NCI-H1105 (cell line): ENCODE measurements at places on chromosomes 6 and 20.

- no peak for DNase-seq
Measured at GRCh38 chr6:106114492-106114891, 28.4 kb downstream of the PRDM1 start.

- DNase-seq = no peak
Measured at GRCh38 chr20:12798286-12798685, 210.5 kb upstream of the SPTLC3 start.

GRCh38 chr6:74656453-74656852 lies 549.4 kb downstream of the COL12A1 start:
- no peak for DNase-seq

DNA sequence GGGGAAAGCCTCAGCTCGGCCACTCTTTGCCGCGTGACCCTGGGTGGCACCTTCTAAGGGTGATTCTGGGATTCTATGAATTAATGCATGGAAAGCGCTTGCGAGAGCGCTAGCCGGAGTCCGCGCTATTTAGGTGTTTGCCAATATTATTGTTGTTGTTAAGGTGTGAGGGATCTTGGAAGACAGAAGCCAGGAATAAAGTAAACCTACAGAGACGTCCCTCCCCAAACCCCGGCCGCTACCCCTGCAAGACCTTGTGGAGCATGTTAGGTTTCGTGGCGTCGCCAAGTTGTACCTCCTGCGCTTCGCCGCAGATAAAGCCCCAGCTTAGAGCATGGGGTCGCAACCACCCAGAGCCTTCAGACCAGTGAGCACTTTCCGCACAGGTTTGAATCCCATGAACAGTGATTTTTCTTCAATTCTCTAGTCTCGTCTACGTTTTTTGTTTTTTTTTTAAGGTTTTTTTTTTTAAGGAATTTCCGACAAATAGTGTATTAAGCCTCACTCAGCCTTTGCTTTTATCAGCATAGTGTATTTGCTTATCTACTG lies 16.9 kb upstream of the ZSCAN9 start:
- DNase-seq = no peak

GRCh38 chr6:88262332-88262731 lies 96.2 kb upstream of the CNR1 start:
- no peak for DNase-seq

DNA sequence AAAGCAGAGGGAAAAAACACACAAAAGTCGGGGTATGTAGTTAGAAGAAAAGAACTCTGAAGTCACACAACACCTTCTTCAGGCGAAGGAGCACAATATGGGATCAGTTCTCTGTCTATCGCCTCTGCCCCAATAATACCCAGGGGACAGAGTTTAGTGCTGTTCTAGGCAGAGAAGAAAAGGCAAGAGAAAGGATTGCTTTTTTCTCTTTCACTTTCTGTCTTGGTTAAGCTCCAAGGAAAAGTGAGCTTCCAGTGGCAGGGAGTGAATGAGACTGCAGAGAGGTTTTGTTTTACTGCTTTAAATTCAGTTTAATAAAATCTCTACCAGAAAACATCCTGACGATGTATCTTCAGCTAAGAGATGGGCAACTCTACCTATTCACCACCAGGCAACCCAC lies 86.6 kb upstream of the STXBP5 start:
- DNase-seq = no peak

DNA sequence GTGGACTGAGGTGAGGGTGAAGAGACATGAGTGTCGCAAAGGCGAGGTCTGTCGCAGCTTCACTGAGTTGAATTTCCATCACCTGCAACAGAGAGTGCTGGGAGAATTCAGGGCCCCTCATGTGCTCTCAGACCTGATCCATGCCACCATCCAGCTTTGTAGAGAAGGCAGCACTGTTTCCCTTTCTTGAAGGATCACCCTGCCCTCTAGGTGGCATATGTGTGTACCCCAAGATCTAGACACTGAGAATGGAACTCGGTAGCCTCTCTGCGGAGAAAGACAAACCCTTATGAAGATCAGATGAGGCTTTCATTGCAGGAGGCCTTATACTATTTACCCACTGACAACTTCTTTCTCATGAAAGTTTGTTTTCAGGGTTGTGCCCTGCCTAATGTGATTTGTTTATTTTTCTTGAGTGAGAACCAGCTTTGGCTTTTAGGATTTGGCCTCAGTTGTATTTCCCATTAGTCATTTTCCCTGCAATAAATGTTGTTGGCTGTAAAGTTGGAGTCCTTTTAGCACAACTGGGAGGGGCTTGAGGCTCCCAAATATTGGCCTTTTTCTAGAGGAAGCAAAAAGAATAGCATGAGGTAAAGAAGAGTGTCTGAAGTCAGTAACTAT lies 811.3 kb downstream of the DHX35 start:
- DNase-seq = no peak

DNA sequence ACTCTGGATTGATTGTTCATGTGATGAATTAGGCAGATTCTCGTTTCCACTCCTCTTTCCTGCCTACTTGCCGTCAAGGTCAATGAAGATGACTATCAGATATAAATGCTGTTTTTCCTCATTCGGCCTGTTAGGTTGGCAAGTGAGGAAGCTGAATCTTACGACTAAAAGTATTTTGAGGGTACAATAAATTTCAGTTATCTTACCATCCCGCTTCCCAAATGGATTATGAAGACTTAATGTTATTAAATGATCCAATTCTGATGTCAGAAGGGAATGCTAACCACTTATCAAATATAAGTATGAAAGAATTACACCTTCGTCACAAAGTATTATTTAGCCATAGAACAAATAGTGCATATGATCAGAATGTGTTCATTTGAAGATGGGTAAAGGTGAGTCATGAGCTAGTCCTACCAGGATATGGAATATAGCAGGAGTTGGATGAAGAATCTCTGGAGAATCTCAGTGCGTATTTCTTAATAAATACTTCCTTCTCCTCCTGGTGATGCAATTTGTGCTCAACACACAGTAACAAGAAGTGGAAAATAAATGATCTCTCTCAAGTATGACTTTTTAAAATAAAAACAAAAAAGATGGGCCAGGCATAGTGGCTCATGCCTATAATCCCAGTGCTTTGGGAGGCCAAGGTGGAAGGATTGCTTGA lies 4.6 kb downstream of the GPLD1 start:
- DNase-seq = no peak

GRCh38 chr20:46663531-46663930 lies 12.3 kb upstream of the SLC13A3 start:
- DNase-seq = no peak

GRCh38 chr6:125829433-125829832 lies 38.7 kb downstream of the NCOA7 start:
- no peak for DNase-seq

- no peak for DNase-seq
Measured at GRCh38 chr20:43387737-43388136, 70.0 kb upstream of the SRSF6 start.

- DNase-seq = no peak
Measured at GRCh38 chr20:44326391-44327159, 10.3 kb upstream of the R3HDML start.

- no peak for DNase-seq
Measured at GRCh38 chr20:32116079-32116521, 6.6 kb downstream of the TM9SF4 start.

DNA sequence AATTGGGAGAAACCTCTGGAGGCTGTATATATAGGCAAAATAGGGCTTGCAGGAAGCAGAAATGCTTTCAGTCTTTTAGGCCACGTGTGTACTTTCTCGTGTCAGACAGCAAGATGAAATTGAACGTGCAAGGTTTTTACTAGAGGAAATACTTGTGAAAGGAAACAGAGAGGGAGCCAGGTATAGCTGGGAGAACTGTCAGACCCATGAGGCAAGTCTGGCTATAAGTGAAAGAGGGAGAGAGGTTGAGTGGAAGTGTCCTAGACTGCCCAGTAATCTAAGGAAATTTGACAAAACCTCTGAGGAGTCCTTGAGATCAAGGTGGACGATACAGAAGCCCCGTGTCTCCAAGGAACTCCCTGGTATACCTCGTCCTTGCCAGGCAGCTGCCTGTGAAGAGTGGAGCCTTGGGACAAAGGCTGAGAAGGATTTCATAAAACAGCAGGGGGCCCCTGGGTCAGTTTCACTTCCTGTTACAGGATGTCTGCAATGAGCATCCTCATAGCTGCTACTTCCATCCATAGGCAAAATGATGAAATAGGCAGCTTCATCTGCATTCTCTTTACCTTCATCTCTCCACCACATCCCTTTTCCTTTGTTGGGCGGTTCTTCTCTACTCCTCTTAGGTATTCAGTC lies 114.4 kb upstream of the MAP3K7 start:
- no peak for DNase-seq

- DNase-seq = no peak
Measured at GRCh38 chr6:5398530-5398929, 137.2 kb downstream of the FARS2 start.

GRCh38 chr6:16747232-16748024 lies 13.8 kb downstream of the ATXN1 start:
- no peak for DNase-seq

DNA sequence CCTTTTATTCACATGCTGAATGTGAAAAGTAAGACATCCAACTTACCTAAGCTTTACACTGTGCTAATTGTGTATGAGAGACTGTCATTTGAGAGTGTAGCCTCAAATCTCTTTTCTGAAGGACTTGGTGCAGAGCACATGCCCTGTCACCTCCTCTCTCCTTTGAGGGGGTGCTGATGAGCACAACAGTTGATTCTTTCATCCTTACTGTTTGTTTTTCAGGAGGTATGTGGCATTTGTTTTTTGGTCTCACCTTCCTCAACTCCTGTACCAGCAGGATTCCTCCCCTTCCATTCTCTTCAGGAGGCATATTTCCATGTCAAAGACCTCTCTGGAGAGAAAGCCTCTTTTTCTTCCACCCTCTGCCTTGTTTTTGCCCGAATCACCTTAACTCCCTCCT lies 252.6 kb upstream of the CITED2 start:
- no peak for DNase-seq

- no peak for DNase-seq
Measured at GRCh38 chr6:160871320-160871719, 120.2 kb upstream of the MAP3K4 start.

- no peak for DNase-seq
Measured at GRCh38 chr6:170093276-170093657, 197.6 kb downstream of the DLL1 start.

DNA sequence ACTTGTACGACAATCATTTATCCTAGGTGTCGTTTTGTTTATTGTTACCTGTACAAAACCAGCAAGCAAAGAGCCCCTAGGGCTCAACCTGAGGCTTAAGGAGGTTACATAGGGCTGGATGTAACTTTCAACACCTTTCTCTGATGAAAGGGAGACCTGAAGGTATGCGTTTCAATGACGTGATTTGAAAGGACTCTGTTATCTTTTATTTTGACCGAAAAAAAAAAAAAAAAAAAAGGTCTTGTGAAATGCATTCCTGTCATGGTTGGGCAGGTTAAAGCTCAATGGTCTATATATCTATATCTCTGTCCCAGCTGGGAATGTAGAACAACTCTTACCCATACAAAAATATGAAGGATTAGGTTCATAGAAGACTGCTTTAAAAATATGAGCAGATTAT lies 78.7 kb upstream of the SASH1 start:
- no peak for DNase-seq

DNA sequence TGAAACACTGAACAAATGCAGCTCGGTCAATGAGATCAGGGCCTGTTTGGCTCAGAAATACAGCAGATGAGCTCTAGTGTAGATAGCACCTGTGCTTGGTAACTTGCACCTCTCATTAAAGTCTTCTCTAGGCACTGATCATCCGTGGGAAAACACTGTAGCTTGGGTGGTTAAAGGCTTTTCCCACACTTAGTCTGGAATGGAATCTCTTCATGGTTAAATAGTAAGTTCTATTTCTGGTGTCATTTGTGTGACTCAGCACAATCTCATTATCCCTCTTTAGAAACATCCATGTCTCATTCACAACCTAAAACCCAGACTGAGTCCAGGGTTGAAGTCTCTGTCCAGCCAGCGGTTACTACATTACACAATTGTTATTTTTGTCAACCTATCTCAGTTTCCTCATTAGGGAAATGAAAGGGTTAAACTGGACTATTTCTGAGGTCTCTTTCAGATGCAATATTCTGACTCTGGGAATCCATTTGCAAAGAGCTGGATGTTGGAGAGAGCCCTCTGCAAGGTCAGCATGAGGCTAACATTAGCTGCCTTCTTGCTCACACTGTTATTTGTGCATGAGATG lies 125.0 kb downstream of the ZDHHC14 start:
- DNase-seq = no peak

DNA sequence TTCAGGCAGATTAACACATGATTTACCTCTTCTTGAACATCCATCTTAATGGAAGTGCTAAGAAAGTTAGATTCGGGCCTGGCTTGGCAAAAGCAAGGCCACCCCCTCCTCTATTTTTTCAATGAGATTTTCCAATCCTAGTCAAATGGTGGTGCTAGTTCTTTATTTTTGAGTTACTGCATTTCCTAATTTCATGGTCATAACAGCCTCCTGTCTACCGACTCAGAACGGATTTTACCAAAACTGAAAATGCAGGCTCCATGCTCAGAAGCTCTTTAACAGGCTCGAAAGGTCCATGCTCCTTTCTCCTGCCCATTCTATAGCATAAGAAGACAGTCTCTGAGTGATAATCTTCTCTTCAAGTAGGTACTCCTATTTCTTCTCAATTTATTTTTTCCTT lies 117.2 kb upstream of the ESR1 start:
- DNase-seq = no peak

- peak; percentile 37 for DNase-seq
Measured at GRCh38 chr20:40945754-40946450, 82.7 kb upstream of the TOP1 start.

GRCh38 chr6:119830494-119831295 lies 481.1 kb upstream of the MAN1A1 start:
- DNase-seq = no peak

DNA sequence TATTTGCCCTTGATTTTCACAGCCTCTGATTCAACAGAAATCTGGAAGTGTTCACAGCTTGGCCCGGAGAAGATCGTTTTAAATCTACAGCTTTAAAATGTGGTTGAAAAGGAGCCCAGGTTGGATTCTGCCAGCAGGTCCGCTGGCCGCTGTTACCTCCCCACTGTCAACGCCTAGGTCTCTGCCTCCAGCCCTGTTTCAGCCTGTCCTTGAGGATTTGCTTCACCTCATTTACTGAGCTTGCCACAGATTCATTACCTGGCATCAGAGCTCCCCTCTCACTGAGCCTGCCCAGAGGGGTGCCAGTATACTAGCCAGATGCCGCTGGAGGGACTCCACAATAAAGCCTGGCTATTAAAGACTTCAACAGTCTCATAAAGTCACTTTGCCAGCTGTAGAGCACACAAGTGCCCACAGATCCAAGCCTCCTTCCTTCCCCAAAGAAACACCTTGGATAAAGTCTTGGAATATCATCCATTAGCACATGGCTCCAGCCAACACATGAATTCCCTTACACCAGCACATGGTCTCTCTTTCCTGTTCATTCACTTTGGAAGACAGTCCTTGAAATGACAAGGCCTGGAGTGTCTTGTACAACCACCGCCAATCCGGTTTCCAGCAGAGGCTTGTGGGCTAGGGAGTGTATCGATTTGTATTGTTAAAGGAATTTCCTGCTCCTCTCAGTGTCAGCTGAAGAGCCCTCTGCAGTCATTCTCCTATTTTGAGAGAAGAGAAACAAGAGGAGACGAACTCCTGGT lies 9.5 kb upstream of the NR2E1 start:
- DNase-seq = no peak

GRCh38 chr6:158372574-158372973 lies 60.3 kb downstream of the TULP4 start:
- DNase-seq = no peak
